ENCODE measurements at places on chromosomes 3 and 15. TPM values are rescaled to one million over a fixed set of nuclear protein-coding genes. Genes with fewer than 3 reads are reported as not detected.

- DNase-seq, result no peak
Observed at GRCh38 chr3:119613872-119614271, 16.2 kb downstream of the PLA1A start.

- peak; percentile 50 for DNase-seq
Observed at GRCh38 chr3:29972320-29972993, 633.9 kb upstream of the TGFBR2 start.

DNA sequence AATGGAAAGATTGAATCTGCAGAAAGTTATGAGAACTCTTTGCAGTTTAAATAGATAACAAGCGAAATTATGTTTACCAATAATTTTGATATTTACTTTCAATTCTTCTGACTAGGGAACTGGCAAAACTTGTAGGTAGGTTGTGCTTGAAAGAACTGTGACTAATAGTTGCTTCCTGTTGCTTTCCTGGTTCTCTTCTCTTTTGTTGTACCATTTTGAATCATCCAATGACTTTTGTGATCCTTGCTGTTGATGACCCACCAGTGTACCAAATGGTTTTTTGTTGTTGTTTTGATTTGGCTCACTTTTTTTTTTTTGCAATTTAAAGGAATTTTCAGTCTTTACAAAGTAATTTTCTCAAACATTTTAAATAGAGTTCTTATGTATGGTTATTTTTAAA is 64.9 kb upstream of the DCBLD2 start:
- no peak for DNase-seq

GRCh38 chr15:23645371-23646164 is 2.1 kb downstream of the MAGEL2 start:
- DNase-seq, result no peak

- DNase-seq, result no peak
Observed at GRCh38 chr15:80266113-80266512, 14.1 kb upstream of the CTXND1 start.

- no peak for DNase-seq
Observed at GRCh38 chr3:71463617-71464016, 119.9 kb downstream of the FOXP1 start.

DNA sequence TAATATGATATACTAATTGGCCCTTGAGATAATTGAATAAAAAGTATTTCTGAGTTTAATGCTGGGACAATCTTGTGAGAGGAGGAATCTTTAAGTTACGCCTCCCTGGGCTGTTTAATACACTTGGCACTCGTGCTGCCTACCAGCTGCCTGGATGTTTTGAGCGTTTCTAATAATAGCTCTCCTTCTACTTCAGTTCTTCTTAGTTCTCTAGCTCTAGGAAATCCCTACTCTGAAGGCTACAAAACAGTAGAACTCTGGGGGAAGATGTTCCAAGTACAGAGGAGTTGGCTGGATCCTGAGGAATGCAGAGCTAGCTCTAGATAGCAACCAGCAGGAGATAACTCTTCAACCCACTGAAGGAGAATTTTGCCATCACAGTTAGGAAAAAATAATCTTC is 3.5 kb downstream of the NAALADL2 start:
- no peak for DNase-seq

DNA sequence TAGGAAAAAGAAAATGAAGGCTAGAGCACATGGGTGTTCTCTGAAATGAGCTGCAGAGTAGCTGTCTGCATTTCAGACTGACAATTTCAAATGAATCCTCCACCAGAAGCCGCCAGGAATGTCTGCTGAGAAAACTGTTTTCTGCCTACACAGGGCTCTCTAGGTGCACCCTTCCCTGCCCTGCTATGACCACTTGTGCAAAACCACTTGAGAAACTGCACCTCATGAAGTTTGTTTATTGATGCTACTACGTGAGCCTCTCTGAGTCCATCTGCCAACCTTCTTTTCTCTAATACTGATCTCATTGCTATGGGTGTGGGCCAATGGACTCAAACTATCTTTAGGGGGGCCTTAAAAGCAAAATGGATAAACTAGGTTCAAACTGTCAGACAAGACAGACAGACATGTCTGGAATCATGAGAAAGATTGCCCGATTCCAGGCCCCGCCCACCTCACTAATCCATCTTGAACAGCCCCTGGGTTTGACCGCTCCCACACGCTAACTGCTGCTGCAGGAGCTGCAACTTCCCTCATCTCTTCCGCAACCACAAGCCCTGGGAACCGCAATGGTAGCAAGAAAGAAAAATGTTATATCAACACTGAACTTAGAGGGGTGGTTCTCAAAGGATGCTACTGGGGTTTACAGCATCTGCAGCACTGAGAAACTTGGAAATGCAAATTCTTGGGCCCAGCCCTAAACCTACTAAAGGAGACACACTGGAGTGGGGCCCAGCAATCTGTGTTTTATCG is 9.0 kb upstream of the CD47 start:
- no peak for DNase-seq

DNA sequence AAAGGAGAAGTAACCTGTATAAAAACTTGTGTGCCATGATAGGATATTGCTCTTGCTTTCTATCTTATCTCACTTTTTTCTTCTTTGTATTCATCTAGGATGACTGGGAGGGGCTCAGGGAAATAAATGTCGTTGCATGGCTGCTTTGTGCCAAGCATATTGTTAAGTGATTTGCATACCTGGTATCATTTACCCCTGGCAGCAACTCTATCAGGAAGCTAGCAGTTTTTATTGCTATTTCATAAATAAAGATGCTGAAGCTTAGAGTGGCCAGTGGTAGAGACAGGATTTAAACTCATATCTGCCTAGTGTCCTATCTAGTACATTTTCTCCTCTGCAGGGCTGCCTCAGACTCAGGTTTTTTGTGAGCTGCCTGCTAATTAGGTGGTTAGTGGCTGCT is 253.3 kb downstream of the PTPRG start:
- DNase-seq, result no peak

DNA sequence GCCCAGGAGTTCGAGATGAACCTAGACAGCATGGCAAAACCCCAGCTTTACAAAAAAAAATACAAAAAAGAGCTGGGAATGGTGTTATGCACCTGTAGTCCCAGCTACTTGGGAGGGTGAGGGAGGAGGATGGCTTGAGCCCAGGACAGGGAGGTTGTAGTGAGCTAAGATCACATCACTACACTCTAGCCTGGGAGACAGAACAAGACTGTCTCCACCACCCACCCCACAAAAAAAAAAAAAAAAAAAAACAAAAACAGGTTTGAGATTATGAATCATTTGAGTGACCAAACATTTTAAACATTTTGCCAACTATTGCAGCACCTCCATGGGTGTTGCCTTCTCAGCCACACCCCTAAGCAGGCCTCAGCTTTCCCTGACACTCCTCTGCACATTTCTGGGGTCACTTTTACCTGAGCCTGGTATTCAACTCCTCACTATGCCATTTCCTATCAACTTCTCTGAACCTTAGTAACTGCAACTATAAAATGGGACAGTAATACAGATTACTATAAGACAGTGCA is 41.8 kb downstream of the IL5RA start:
- no peak for DNase-seq

DNA sequence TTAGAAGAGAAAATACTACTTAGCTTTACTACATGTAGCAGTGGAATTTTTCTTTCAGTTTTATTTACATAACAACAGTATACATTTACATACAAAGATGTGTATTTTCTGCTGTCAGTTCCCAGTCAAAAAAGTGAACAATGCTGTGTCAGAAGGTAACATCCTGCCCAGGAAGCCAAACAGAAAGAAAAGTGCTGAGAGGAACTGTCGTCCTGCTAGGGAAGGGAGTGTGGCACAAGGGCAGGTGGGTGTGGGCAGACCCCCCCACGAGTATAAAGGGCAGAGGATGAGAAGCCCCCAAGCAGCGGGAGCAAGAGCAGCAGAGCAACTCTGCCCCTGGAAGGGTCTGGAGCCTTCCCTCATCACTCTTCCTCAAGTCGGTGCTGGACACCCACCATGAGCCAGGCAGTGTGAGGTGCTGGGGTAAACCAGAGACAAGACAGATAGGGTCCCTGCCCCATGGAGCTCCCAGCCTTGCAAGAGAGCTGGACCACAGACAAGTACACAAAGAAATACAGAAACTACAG is 39.7 kb downstream of the TBC1D2B start:
- no peak for DNase-seq

DNA sequence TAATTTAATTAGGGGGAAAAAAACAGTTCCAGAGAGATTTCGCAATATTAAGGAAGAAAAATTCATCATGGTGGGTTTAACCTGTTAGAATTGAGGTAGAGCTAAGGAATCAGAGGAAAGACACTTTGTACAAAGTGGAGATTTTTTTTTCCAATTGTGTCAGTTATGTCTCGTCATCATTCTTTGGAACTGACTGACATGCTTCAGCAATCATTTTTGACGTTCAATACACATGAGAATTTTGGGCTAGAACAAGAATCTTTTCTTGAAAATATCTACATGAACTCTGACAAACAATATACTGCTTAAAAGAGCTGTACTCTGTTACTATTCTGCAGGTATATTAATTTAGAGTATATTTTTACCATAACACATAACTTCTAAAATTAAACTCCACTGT is 878.6 kb downstream of the CADM2 start:
- DNase-seq, result no peak

GRCh38 chr15:91938136-91938535 is 84.6 kb downstream of the SLCO3A1 start:
- DNase-seq, result no peak

GRCh38 chr15:85408270-85408746 is 27.9 kb downstream of the AKAP13 start:
- DNase-seq, result no peak

GRCh38 chr3:67361770-67362169 is 292.6 kb downstream of the SUCLG2 start:
- DNase-seq, result no peak

- no peak for DNase-seq
Observed at GRCh38 chr15:100160953-100161352, 180.8 kb downstream of the ADAMTS17 start.

DNA sequence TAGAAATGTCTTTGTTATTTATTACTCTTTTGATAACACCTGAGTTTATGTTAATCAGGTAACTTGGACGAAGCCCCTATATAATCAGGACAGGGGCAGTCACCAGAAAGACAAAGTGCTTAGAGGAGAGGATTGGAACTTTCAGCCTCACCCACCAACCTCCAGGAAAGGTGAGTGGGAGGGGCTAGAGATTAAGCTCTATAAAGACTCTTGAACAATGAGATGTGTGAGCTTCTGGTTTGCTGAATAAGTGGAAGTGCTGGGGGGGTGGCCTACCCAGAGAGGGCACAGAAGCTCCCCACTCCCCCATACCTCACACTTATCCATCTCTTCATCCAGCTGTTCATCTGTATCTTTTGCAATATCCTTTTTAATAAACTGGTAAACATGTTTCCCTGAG is 73.9 kb downstream of the TTBK2 start:
- DNase-seq, result no peak

DNA sequence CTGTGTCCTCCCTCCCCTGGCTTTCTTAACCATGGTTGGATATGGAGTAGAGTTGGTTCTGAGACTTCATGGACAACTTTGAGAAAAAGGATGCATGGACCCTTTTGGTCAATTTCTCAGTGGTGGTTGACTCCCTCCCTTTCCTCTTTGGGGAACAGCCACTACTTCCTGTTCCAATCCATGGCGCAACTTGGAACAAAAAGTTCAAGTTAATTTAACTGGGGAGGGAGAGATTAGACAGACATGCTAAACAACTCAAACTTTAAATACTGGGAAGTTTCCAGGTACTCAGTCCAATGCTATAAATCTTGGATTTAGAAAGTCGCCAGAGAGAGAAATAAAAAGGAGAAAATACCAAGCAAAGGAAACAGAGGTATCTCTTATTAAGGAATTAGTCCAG is 202.2 kb downstream of the PDZRN3 start:
- no peak for DNase-seq

- DNase-seq, result no peak
Observed at GRCh38 chr3:72601060-72601459, 247.2 kb downstream of the SHQ1 start.

GRCh38 chr15:91264651-91265351 is 164.7 kb downstream of the SV2B start:
- no peak for DNase-seq

- no peak for DNase-seq
Observed at GRCh38 chr3:13750731-13751130, 129.1 kb downstream of the WNT7A start.

GRCh38 chr15:73628976-73629797 is 4.0 kb downstream of the NPTN start:
- no peak for DNase-seq

DNA sequence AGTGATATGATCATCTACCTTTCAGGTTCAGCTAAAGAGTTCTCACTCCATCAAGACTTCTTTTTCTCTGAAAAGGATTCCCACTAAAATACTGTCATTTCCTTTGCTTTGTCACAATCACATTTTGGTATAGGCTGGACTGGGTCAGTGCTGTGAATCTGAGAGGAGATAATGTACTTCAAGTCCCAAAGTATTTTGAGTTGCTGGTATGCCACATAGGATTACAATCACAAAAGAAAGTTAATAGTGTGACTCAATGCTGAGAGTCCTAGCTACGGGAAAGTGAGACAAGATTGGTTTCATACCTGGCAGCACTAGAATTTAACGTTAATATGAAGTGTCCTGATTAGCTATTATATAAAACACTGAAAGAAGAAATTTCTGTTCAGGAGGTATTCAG is 1073.5 kb downstream of the FHIT start:
- no peak for DNase-seq

DNA sequence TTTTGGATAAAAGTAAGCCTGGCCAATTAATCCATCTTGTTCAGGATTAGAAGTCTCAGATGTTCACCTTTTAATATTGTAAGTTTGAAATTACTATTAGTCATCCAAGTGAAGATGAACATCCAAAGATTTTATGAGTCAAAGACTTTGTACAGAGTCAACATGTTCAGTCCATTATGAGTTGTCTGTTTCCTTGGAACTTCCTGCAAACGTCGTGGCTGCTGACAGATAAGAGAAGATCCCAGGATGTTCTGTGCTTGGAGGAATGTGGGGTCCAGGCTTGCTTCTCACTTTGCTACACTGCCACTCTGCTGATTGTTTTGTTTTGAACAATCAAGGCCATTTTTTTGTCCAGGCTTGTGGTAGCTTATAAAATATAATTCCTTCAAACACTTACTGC is 74.3 kb upstream of the SLCO2A1 start:
- DNase-seq, result no peak

DNA sequence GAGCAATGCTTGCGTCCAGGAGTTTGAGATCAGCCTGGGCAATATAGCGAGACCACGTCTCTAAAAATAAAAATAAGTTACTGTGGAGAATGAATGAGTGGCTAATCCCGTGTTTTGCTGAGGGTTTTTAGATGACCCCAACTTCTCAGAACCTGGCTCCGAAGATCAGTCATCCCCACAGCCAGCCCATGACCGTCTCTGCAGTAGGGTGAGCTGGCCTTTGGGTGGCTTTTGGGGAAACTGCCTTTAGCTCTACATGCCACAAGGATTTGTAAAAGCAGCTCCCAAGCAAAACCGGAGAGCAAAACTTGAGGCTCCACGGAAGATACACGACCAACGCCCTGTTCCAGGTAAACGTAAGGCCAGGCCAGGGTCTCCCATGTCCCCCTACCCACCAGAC is 39.2 kb upstream of the TFRC start:
- DNase-seq, result no peak

FRMD4B gene
- 2.6 TPM for total RNA-seq

LYZL4 gene
- 1.5 TPM for total RNA-seq

IMPG2 gene
- total RNA-seq, result under 0.01 TPM

P2RY14 gene
- total RNA-seq, result not detected

SIN3A gene
- total RNA-seq, result 22.8 TPM

RTP1 gene
- not detected for total RNA-seq

NRG4 gene
- not detected for total RNA-seq

CFAP91 gene
- total RNA-seq, result not detected

CAV3 gene
- not detected for total RNA-seq

BRPF1 gene
- total RNA-seq, result 14.2 TPM

CPNE9 gene
- not detected for total RNA-seq

TRPC1 gene
- 19.8 TPM for total RNA-seq

COX5A gene
- total RNA-seq, result 133 TPM

SLC9A9 gene
- total RNA-seq, result 0.84 TPM

NOX5 gene
- 2.9 TPM for total RNA-seq

All from RPMI7951 (cell line).